ENCODE measurements at places on chromosomes 5 and 9. TPM values are rescaled to one million over a fixed set of nuclear protein-coding genes. Genes with fewer than 3 reads are reported as not detected.

Gene OR1Q1
- not detected for total RNA-seq

Gene PCDHB4
- total RNA-seq = 2.7 TPM

Gene IFNK
- total RNA-seq = not detected

GRCh38 chr5:125152461-125153189 is 406.2 kb upstream of the ZNF608 start:
- no peak for DNase-seq
- H3K36me3 ChIP-seq = no peaks in the 10 kb centered on the region
- H3K4me3 ChIP-seq = no peak overlapping the region
- peaks cover 60% of the 10 kb centered on the region for H3K4me1 ChIP-seq

GRCh38 chr9:80143899-80144298 is 572.1 kb downstream of the TLE4 start:
- no peaks in the 10 kb centered on the region for H3K27me3 ChIP-seq
- no peak overlapping the region for H3K27ac ChIP-seq
- no peaks in the 10 kb centered on the region for H3K36me3 ChIP-seq
- H3K4me3 ChIP-seq = no peak overlapping the region
- H3K4me1 ChIP-seq = 0 out of 2 replicates have a peak, but pooled peaks cover 5% of the 10 kb centered on the region

Gene ARSI
- total RNA-seq = 6.9 TPM

Gene BHMT
- total RNA-seq = 2.3 TPM
